Cortex of kidney (tissue), 1 donor: ENCODE measurements at places on chromosomes 5 and 9.

DNA sequence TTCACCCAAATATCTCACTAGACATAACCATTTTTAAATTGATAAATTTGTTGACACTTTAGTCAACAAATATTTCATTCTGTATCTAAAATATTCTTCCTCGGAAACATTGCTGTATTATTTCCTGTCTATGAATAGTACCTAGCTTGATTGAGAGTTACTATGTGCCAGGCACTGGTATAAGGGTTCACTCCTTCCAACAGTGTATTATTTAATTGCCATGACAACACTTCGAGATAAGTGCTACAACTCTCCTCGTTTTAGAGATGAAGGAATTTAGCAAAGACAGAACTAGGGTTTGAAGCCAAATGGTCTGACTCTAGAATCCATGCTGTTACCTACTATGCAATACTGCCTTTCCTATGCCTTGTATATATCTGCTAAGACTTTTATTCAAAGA is 287.2 kb downstream of the YTHDC2 start:
- DNase-seq, result no peak

DNA sequence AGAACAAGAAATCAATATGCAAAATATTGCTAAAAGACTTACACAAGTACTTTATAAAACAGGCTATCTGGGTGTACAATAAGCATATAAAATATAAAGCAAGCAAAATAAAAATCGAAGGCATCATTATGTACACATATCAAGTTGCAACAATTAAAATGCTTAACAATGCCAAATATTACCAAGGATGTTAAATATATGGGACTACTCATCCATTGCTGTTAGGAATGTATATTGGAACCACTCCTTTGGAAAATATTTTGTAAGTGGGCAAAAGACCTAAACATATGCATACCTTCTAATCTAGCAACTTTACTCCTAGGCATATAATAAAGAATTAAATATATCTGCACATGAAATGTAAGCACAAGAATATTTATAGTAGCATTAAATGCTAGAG is 632.6 kb upstream of the COX7C start:
- no peak for DNase-seq

GRCh38 chr5:116472274-116472673 is 102.3 kb downstream of the SEMA6A start:
- DNase-seq, result no peak

- DNase-seq, result no peak
These were observed 38.2 kb downstream of the MPDZ start for GRCh38 chr9:13241283-13241682.

GRCh38 chr9:127183814-127184582 is 61.6 kb upstream of the ANGPTL2 start:
- no peak for DNase-seq

- DNase-seq, result no peak
These were observed 270.6 kb downstream of the FAM170A start for GRCh38 chr5:119899981-119900380.

DNA sequence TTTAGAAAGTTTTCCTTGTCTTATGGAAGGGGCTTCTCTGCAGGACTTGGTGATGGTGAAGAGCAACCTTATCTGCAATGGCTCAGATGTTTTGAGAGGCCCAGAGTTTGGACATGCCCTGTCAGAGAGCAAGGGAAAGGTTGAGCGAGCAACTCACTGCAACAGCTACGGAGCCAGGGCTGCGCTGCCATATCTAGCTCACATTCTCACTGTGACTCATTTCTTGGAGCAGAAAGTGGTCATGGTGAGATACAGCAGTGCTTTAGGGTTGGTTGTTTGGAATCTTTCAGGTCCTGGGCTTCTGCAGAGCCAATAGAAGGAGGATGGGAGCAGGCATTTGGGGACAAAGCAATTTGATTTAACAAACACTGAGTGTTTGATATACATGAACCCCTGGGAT is 12.3 kb downstream of the GLRA1 start:
- no peak for DNase-seq

DNA sequence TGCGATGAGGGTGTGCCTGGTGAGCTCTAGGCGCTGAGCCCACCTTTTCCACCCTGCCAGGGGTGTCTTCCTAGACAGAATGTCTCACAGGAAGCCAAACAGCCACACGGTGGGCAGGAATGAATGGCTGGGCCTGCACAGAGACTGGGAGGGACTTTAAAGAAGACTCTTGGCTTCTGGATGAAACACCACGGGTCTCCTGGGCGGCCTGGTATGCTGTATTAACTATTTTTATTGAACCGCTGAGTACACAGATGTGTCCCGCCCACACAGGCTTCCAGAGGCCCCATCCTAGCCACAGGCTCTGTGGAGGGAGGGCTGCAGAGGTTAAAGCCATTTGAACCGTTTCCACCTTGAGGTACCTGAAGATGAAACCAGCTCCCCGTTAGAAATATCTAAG is 115.2 kb upstream of the CXCL14 start:
- no peak for DNase-seq

DNA sequence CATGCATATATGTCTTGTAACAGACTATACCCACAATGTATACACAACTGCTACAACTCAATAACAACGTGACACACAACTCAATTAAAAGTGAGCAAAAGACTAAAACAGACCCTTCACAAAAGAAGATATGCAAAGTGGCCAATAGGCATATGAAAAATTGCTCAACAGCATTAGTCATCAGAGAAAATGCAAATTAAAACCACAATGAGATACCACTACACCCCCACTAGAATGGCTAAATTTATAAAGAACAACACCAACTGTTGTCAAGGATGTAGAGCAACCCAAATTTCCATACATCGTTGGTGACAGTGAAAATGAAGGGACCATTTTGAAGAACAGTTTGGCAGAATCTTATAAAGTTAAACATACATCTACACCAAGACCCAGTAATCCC is 38.9 kb downstream of the GABRB2 start:
- no peak for DNase-seq

- no peak for DNase-seq
These were observed 25.9 kb downstream of the RUSC2 start for GRCh38 chr9:35515766-35516165.

DNA sequence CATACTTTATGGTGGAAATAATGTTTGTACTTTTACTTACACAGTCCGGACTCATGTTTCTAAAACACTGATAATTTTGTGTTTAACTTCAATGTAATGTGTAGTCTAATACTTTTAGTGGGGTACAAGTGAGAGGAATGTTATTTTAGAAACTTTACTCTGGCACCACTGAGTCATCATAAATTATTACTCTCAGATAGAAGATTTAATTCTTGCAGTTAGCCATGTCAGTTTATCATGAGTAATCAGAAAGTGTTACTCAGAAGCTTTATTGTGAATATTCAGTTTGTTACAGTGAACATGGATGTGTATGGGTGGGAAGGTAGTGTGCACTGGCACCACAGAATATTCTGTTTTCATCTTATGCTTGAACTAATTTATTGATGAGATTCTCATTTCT is 20.0 kb downstream of the OGN start:
- DNase-seq, result no peak

DNA sequence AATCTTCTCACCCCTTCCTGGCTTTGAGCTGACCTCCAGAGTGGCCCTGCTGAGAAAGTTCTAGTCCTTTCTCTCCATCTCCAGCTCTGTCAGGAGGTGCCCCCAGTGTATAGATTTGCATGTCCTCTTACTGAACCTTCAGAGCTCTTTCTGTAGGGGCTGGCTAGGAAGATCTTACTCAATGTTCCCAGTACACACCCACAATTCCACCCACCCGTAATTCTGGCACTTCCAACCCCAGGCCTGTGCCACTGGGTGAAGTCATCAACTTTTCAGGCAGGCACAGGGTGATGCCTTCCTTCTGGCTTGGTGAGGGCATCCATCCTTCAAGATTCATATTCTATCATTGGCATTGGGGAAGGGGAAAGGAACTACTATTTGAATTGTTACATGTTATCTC is 75.9 kb downstream of the ACER2 start:
- no peak for DNase-seq

DNA sequence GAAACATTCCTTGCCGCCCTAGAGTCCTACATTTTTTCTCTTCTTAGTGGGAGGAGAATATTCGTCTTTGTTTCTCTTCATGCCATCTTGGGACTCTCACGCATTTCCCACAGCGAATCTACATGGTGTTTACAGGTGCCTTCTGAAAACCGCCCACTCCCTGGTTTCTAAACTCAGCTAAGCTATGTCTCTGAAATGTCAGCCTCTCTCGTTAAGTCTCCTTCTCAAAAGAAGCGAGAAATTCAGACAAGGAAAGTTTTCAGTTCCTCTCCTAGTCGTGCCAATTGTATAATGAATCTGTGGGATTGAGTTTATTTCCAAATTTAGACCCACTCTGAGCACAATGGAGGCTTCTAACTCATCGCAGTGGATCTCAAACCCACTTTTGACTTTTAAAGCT is 186.8 kb upstream of the NFIB start:
- DNase-seq, result no peak

DNA sequence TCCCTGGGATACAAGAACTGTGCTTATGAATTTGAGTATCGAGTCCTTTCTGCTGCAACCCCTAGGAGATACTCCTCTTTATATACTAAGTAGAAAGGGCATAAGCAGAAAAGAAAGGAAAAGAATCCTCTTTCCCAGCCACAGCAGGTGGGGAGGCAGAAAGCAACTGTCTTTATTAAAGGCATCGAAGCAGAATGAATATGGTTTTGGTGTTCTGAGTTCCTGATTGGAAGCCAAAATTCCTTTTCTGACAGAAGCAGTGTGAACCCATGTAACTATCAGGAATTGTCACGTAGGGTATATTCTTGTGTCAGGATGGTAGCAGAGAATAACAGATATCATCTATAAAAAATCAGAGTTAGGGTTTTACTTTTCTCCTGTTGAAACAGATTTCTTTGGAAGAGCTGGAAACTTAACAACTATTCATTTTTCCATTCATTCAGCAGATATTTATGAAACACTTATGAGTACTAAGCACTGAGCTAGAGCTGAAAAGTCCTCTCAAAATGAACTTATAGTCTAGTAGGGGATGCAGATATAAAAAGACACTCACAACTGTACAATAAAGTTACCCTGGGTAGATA is 96.5 kb upstream of the LHFPL2 start:
- no peak for DNase-seq

GRCh38 chr9:134591082-134591571 is 50.5 kb upstream of the COL5A1 start:
- no peak for DNase-seq

DNA sequence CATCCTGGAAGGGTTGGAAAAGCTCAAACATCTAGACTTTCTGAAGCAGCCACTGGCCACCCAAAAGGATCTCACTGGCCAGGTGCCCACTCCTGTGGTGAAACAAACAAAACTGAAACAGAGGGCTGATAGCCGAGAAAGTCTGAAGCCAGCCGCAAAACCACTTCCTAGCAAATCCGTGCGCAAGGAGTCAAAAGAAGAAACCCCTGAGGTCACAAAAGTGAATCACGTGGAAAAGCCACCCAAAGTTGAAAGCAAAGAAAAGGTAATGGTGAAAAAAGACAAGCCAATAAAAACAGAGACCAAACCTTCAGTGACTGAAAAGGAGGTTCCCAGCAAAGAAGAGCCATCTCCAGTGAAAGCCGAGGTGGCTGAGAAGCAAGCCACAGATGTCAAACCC is 87.6 kb downstream of the MAP1B start:
- DNase-seq, result no peak
